Fibroblast of the aortic adventitia (primary cell): ENCODE measurements at places on chromosomes 2 and 18. TPM values are rescaled to one million over a fixed set of nuclear protein-coding genes. Genes with fewer than 3 reads are reported as not detected.

The ASPRV1 gene
- total RNA-seq, result 0.54 TPM in 1 of 2 replicates, not detected in the other

The STAT1 gene
- 116 and 122 TPM in 2 replicates for total RNA-seq

DNA sequence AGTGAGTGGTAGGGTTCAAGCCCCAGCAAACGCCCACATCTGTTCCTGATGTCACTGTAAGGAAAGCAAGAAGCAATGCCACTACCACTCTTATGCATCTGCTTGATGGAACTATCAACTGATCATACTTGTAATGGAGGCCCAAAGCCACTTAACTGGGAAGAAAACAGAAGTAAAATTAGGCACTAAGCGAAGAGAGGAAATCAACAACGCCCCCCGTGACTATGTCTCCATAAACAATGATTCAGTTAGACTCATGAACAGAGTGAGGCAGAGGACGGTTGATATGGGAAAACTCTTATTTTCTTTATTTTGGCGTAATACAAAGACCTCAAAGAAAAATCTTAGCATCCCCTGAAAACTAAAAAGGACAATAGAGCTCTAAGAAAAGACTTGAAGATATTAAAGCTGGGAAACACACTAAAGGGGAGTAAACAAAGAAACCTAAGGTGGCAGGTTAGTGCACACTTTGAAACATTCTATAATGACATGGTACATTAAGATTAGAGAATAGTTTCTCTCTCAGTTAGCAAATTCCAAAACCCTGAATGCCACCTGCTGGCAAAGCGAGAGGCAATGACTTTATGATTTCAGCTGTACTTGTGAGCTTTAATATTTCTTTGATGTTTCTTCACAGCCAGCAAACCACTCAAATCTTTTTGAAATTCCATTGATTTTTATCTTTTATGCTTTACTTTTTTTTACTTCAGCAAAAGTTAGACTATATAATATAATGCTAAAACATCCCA, 86.5 kb downstream of the LRP2 start:
- DNase-seq, result no peak

DNA sequence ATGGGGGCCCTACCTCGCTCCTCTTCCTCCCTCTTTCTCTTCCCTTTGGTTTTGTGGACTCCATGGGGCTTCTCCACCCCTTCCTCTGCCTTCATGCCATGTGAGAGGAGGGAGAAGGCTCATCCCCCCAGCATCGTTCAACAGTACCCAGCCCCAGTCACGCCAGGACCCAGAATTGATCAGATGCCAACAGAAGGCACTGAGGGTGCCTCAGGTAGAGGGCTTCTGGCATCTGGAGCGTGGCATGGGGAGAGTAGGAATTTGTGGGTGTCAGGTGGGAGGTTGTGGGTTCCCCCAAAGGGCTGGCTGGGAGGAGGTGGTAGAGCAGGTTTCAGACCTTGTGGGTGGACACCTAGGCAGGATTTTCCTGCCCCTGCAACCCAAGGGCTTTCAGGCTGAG, 122.0 kb downstream of the TWIST2 start:
- no peak for DNase-seq

DNA sequence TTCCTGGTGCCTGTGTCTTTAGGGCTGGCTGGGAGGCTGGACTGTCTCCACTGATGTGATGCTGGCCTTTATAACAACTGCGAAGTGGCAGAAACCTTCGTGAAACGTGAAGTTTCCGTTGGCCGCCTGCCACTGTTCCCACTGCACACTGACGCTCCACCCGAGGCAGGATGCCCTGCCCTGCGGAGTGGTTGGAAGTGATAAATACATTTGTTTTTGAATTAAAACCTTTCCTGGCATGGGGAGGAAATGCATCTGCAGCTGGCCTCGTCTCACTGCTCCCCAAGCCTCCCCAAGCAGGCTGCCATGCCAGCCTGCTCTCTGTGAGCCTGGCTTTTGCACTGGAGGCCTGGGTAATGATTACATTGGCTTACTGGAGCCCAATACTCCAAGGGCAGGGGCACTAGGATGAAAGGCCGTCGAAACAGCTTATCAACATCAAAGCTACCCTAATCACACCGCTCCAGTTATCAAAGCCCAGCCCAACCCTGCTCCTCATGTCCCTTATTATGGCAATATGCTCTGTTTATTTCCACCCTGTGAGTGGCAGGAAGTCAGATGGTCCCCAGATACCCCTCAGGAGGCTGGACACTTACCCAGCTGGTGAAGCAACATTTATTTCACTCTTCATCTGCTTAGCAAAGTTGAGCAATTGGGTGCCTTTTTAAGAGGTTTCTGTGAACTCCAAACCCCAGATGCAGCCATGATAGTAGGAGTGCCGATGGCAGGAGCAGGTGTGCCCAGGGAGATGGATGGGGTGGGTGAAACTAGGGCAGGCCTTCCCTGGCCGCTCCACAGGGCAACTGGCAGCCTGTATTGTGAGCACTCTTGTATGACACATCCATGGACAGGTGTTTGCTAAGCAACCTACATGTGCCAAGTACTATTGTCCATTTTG, 97.4 kb upstream of the ITGA6 start:
- DNase-seq, result no peak

The CFC1 gene
- not detected in 2 replicates for total RNA-seq

GRCh38 chr2:213187833-213188532, 36.6 kb upstream of the IKZF2 start:
- DNase-seq, result peak; percentile 50
